Endodermal cell (in vitro differentiated cells): ENCODE measurements at places on chromosomes 11 and 22. TPM values are rescaled to one million over a fixed set of nuclear protein-coding genes. Genes with fewer than 3 reads are reported as not detected.
A peak's percentile ranks its signal among the peaks of the same experiment; 100 is the strongest.

DNA sequence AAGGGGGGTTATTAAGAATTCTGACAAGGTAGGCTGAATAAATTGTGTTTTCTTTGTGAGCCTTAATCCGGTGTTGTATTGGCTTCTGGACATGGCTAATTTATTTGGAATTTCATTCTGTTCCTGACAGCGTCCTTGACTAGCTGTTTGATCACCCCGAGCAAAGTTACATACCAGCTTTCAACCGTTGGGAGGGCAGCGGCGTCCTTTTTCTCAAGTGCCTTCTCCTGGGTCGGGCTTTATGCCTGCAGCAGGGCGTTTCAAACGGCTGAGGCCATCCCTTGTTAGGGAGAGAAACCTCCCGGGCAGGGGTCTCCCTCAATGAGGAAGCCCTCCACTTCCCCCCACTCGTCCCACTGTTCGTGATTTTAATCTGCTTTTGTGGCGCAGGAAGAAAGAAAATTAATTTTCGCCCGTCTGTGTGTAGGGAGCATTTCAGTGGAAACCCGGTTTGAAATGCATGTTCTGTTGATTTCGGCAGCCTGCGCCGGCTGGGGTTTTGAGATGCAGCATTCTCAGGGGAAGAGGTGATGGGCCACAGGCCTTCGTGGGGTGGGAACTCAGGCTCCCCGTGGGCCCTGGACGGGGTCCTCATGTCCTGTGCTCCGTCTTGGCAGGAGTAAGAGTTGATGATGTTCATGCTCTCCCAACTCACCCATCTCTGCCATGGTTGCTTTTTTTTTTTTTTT is 2.9 kb upstream of the SMIM38 start:
- no peak for DNase-seq
- no peaks in the 10 kb centered on the region for H3K4me1 ChIP-seq
- no peaks in the 10 kb centered on the region for H3K27me3 ChIP-seq
- H3K4me3 ChIP-seq: no peak overlapping the region

The SLC43A1 gene
- 8.2 and 8.4 TPM in 2 replicates for total RNA-seq

DNA sequence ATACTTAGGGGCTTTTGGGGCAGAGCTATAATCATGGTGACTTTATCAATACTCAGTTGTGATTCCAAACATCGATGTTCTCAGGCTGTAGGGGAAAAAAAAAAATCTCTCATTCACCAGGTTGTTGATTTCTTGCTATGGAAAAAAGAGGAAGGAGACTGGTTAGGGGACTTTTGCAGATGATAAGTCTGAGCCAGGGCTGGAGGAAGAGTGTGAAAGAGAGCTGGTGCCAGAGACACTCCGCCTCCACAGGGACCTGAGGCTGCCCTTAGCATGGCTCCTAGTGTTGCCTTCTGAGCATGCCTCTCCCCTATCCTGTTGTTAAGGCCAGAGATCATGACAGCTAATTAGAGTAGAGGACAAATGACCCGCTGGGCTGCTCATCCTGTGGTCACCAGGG is 16.9 kb downstream of the UPB1 start:
- peaks cover 28% of the 10 kb centered on the region for H3K4me1 ChIP-seq
- DNase-seq: peak; percentile 42
- no peak overlapping the region for H3K27ac ChIP-seq
- H3K27me3 ChIP-seq: peaks cover 4% of the 10 kb centered on the region

- H3K4me1 ChIP-seq: no peaks in the 10 kb centered on the region
- no peak overlapping the region for H3K4me3 ChIP-seq
- DNase-seq: no peak
- H3K27me3 ChIP-seq: peaks cover 5% of the 10 kb centered on the region
- no peaks in the 10 kb centered on the region for H3K36me3 ChIP-seq
Observed at GRCh38 chr11:128862406-128862805, 4.7 kb downstream of the KCNJ1 start.
